ENCODE measurements at places on chromosomes 12 and 14.

DNA sequence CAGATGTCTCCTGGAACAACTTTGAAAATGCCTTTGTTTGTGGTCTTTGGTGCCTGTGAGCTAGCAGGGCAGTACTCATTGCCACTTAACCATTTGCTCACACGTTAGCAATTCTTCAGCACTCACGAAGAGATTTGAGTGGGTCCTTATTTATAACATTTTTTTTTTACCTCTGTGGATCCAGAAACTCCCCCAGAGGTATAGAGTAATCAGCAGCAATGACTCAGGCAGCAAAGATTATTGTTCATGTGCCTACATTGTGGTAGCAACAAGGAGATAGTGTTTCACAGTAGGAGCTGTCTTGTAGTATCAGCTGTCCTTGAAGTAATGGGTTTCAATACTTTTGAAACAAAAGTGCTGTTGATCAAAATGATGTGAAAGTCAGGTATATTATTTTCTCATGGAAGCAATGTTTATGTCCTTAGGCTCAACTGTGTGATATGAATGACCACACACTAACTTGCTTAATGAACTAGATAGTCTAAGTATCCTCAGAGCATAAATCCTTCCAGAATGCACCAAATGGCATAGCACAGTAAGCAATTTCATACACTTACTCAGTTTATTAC, 304.1 kb downstream of the EGLN3 start:
- DNase-seq = no peak

DNA sequence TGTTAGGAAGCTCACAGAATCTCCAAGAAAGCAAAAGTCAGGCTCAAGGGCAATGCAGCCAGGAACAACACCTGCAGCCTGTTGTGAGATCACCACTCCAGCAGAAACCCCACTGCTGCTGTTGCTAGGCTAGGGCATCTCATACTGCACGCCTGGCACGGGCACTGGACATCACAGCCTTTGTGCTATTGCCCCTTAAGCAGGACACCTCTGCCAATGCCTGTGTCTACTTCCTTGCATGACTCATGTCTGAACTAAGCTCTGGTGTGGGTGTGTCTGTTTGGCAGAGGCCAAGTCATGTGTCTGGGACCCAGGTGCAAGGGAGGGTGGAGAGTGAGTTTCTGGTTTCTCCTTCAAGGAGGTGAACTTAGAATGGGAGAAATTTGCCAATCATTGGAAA, 10.0 kb upstream of the DDX47 start:
- DNase-seq = peak; percentile 77

- no peak for DNase-seq
These were observed 84.0 kb upstream of the GPR68 start for GRCh38 chr14:91328313-91329050.

DNA sequence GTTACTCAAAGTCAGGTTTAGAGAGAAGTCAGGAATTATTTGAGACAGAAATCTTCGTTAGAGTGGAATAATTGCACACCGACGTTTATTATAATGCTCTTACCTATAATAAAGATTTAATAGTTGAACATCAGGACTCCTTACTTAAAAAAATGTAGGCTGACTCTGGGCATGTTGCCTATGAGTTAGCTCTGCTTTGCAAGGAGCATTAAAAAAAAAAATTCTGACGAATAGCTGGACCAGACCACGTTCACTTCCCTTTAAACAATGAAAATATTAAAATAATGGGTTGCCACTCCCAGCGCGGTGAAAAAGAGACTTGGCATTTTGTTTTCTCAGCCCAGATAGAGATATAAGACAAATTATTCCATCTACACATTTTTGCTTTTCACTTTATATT, 574 bp upstream of the FANCM start:
- no peak for DNase-seq

DNA sequence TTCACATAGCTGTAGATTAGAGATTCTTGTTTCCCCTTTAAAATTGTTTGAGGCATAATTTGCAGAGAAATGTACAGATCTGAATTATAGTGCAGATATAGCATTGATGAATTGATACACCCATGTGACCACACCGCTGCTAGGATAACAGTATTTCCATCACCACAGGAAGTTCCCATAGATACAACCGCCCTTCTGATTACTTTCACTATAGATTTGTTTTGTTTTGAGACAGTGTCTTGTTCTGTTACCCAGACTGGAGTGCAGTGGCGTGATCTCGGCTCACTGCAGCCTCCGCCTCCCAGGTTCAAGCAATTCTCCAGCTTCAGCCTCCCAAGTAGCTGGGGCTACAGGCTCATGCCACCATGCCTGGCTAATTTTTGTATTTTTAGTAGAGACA, 8.8 kb upstream of the ASPG start:
- DNase-seq = no peak
